ENCODE measurements at places on chromosomes 7 and 10.

GRCh38 chr10:48836605-48837004 lies 103.0 kb downstream of the LRRC18 start:
- no peak for DNase-seq

GRCh38 chr10:12531305-12532220 lies 182.2 kb downstream of the CAMK1D start:
- peak; percentile 62 for DNase-seq

- no peak for DNase-seq
Observed at GRCh38 chr10:85047170-85047834, 718.9 kb downstream of the CCSER2 start.

DNA sequence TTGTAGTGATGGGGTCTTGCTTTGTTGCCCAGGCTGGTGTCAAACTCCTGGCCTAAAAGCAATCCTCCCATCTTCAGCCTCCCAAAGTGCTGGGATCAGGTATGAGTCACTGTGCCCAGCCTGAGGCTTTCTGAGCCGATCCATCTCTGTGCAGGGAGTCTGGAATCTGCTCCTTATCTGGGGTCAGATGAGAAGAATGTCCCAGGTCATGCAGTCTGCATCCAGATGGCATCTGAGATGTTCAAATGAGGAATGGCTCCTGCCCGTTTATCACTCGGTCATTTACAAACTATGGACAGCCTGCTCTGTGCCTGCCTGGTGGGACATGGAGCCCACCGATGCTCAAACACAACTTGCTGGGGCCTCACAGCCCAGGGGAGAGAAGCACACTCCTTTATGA lies 11.1 kb upstream of the SLC18A3 start:
- no peak for DNase-seq

GRCh38 chr7:19814776-19815175 lies 41.4 kb upstream of the TMEM196 start:
- DNase-seq = no peak

DNA sequence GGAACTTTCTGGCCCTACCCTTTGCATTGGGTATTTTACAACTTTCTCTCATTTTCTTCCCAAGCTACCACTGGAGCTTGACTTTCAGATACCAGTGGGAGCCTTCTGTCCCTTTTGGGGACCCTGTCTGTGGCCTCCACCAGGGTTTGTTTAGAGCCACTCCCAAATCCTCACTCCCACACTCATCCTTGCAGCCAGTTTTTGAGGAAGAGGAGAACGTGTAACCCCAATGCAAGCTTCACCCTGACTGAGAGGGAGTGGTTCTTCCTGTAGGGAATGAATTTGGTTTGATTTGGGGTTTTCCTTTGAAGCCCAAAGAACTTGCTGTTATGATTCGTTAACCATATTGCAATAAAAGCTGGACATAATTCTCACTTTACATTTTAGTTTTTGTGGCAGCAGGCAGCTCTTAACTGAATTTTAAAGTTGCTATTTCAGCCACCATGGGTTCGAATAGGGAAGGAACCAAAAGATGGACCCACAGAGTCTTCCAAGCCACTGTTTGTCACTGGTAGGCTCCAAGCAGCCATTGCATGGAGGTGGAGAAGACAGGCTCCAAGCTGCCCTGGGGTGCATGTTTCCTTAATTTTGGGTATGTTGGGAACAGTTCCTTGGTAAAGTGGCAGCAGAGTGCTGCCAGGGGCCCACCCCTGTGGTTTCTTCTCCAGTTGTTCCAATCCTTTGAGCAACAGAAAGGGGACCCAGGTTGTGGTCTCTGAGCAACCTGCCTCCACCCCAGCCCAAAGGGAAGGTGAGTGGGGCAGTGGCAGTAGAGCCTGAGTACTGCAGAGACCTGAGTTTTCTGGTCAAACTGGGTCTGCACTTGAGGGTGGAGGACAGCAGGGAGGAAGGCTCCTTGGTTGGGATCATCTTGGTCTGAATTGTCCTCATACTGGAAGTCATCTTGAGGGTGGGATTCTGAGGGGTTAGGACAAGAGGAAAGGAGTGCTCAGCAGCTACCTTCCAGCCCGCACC lies 5.1 kb downstream of the EVX1 start:
- DNase-seq = no peak

DNA sequence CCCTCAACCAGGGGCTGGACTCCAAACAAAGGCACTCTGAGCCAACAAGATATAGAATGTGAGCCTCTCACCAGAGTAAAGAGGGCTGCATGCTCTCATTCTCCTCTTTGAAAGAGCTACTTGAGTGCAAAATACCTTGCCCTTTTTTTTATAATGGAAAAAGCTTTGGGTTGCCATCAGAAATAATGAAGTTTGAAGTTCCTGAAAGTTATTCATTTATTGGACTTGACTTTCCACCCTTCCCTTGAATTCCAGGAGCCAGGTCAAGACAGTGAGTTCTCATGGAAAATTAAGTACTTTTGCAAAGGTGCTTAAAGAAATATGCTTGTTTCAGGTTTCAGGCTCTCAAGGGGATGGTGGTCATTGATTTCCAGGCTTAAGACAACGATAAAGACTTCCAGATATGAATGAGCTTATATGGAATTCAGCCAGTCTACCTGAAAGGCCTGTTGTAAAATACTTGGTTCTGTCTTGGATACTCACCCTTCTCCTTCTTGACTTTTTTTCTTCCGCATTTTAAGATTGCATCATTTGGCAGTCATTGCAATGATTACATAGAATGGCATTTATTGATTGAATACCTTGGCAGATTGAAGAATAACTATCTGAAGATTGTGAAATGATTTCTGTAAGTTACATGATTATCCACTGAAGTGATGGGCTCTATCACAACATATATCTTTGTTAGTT lies 696.4 kb downstream of the INHBA start:
- DNase-seq = no peak

DNA sequence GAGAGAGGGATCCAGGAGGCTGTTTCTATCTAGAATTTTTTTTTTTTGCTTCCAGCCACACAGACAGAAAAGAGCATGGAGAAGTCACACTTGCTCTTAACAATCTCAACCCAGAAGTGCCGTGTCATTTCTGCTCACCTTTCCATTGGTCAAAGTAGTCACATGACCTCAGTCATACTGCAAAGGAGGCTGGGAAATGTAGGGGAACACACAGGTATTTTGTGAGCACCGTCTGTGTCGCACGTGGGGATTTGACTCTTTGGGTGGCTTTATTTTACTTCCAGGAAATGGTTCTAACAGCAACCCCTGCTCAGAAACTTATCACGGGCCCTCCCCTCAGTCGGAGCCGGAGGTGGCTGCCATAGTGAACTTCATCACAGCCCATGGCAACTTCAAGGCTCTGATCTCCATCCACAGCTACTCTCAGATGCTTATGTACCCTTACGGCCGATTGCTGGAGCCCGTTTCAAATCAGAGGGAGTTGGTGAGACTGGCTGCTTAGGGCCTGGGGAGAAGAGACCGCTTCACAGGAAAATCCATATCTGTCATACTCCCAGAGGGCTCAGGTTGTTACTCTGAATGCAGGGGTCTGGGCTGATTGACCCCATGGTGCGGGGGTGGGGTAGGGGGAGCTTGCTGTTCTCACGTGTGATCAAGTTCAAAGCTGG lies 13.1 kb upstream of the CPA1 start:
- peak; percentile 22 for DNase-seq

DNA sequence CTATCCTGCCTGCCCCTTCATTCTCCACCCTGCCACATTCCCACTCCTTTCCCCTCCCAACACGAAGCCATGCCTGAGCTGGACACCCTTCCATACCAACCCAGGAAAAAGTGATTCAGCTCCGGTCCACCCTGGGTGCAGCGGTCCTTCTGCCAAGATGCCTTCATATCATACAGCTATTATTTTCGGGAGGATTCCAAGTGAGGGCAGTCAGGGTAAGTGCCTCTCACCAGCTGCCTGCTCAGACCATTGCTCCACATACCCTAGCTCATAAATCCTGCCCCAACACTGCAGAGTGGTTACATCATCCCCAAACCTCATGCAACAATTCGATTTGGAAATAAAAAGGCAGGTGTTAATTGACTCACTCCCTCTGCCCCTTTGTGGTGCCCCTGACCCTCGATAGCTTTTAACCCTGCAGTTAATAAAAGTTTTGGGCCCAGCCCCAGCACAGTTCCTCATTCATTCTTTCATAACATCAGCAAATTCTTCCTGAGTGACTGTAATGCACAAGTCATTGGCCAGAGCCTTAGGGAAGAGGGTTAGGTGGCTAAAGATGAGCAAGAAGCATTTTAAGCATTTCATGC lies 42.6 kb downstream of the ZNF503 start:
- no peak for DNase-seq

- no peak for DNase-seq
Observed at GRCh38 chr10:101305320-101306241, 48.4 kb upstream of the BTRC start.
